ENCODE measurements at places on chromosomes 1 and 21.

DNA sequence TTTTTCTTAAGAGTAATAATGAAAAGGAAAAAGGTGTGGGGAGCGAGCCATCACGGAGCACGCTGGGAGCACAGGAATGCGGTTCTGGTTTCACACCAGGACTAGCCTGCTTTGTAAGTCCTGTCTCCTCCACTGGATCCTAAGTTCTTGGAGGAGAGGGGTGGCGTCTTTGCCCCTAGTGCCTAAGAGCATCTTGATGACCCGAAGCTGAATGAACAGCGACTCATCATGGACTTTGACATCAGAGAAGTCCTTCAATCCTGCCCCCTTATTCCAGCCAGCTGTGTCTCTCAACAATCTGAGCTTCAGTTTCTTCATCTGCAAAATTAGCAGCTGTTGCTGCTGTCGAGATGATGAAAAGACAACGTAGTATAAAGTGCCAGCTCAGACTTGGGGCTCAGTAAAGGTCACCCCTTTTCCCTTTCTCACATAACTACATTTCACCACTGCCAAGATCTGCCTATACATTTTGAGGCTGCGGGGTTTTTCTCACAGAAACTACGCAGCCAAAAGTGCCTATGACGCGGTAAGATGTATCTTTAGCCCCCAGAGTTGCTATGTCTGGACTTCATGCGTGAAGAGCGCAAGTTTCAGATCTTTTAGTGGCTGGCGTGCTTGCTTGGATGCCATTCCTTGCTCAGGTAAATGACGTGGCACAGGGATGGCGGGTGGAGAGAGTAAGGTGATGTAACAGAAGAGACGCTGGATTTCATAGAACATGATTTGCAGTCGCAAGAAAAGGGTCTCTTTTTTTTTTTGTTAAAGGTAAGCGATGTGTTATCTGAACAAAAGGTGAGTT is 4.9 kb upstream of the PRDM2 start:
- DNase-seq: no peak

DNA sequence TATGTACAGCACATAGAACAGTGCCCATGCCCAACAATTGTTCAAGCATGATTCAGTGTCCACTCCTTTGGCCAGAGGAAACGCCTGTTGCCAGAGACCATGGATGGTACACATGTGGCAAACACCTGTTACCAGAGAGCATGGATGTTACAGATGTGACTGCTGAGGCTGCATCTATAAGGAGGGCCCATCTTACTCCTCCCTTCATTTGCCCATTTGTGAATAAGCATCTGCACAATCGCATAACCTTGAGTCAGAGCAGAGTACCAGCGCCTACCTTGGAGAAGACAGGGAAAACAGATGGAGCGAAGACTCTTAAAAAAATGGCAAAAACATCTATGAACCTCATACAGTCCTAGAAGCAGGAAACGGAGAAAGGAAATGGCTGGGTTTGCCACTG is 36.6 kb upstream of the CACHD1 start:
- DNase-seq: no peak

- no peak for DNase-seq
These were observed 5.3 kb downstream of the DVL1 start for GRCh38 chr1:1343811-1344421.

- no peak for DNase-seq
These were observed 155.1 kb downstream of the COP1 start for GRCh38 chr1:176051902-176052518.

- no peak for DNase-seq
These were observed 4.5 kb downstream of the KANK4 start for GRCh38 chr1:62314454-62315350.

DNA sequence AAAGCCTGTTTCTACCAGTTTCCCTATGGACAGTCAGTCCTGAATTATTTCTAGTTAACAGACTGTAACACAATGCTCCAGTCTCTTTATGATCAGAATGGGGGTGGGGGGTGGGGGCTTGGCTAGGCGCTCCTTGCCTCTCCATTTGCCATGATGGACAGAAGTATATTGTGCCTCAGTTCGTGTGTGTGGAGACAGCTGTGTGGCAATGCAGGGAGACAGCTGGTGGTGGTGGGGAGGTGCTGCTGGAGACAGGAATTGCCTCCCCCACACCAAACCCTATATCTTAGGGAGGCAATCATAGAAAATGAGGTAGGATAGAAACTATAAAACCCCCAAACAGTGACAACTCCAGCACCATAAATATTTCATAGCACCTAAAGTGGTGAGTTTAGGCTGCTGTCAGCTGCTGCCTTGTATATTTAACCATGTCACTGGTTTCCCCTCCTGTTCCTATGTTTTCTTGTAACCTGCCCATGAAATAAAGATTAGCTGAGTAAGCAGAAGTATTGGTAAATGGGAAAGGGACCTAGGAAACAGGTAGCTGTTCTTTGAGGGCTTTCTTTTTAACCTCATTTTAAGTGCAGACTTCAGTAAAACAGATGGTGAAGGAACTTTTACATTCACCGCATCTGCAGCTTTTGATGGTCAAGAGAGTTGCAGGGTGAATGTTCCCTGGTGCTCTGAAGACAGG is 3.4 kb downstream of the PLXNA2 start:
- no peak for DNase-seq

DNA sequence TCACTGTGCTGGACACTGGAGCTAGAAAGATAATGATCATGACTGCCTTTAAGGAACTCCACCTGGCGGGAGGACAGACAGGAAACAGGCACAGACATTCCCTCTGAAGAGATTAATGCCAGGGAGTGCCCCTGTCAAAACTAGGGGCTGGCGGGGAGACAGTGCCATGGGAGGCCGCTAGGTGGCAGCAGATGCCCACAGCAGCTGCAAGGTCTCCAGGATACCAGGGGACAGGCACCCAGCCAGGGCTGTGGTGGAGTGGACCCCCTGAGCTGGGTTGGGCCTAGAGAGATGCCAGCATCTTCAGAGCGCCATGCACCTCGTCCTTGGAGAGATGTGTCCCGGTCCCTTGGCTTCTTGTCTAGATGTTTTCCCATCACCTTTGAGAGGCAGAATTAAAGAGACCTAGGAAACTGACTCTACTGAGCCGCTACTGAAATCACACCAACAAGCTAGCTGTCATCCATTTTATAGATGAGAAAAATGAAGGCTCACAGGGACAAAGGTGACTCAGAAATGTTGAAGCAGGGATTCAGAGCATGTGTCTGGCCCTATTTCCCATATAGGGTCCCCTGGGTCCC is 3.6 kb downstream of the REN start:
- peak; percentile 88 for DNase-seq

DNA sequence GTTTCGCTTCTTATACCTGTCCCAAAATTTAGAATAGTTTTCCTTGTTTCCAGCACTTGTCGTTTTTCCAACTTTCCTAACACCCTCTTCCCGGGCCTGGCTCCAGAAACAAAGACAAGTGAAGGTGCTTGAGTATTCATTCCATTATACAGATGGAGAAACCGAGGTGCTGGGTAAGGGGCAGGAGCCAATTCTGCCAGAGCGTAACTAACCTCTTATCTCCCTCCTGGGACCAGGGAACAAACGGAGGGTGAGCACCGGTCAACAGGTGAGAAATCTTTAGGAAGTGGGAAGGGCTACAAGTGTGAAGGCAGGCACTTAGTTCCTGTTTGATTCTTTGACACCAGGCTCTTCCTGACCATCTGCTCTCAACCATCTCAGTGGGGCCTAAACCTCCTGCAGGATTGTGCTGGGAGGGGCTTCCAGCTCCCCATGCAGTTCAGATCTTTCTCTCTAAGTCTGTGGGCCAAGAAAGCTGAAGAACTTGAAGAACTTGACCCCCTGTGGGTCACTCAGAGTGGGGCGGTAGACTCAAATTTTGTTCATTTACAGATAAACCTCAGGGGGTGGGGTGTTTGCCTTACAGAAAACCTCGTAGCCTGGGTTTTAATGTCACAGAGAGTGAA is 8.7 kb downstream of the PLXNA2 start:
- DNase-seq: no peak

GRCh38 chr1:45510036-45510971 is 10.2 kb downstream of the MMACHC start:
- DNase-seq: no peak

GRCh38 chr1:44423591-44424537 is 18.8 kb downstream of the RNF220 start:
- DNase-seq: no peak

Data from activated CD4-positive, alpha-beta T cell treated with anti-CD3 and anti-CD28 coated beads for 36 hours (primary cell).